ENCODE measurements at places on chromosomes 13 and 19.

GRCh38 chr13:73835138-73835721, 299.0 kb downstream of the KLF12 start:
- peak; percentile 11 for DNase-seq

- DNase-seq, result no peak
Observed at GRCh38 chr13:35347679-35348205, 128.7 kb downstream of the MAB21L1 start.

- no peak for DNase-seq
Observed at GRCh38 chr19:35781650-35782049, 6.3 kb downstream of the ARHGAP33 start.

GRCh38 chr19:6067975-6068374, 42.3 kb downstream of the RFX2 start:
- DNase-seq, result no peak

DNA sequence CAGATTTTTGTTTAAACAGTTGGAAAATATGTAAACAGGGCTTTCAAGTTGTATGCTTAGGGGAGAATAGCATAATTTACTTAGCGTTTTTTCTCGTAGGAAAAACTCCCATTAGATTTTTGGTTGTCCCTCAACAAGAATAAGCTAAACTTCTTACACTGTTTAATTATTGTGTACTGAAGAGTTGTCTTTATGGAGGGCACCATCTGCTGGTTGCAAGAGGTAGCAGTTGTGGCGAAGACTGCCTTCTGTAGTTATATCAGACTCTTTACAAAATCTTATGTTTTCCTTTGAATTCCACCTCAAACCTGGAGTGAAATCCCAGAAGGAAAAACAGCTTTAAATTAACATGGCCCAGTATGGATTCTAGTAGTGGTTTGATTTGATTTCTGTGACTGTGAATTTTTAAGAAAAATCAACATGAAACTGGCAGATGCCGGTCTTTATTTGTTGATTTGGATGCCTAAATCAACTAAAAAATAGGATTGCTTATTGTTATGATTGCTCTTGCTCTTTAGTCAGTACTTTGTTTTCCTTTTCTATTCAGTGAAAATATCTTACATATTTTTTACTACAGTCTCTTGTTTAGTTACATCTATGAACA, 53.4 kb downstream of the PDS5B start:
- peak; percentile 6 for DNase-seq
